Lung (tissue), 17 donors: ENCODE measurements at places on chromosomes 7 and 10.

GRCh38 chr10:44161184-44161583 lies 223.7 kb downstream of the CXCL12 start:
- no peak for DNase-seq

- DNase-seq = no peak
Measured at GRCh38 chr7:27211084-27211446, 11.2 kb upstream of the HOXA13 start.

GRCh38 chr10:72472306-72472705 lies 117.6 kb upstream of the DNAJB12 start:
- DNase-seq = no peak

DNA sequence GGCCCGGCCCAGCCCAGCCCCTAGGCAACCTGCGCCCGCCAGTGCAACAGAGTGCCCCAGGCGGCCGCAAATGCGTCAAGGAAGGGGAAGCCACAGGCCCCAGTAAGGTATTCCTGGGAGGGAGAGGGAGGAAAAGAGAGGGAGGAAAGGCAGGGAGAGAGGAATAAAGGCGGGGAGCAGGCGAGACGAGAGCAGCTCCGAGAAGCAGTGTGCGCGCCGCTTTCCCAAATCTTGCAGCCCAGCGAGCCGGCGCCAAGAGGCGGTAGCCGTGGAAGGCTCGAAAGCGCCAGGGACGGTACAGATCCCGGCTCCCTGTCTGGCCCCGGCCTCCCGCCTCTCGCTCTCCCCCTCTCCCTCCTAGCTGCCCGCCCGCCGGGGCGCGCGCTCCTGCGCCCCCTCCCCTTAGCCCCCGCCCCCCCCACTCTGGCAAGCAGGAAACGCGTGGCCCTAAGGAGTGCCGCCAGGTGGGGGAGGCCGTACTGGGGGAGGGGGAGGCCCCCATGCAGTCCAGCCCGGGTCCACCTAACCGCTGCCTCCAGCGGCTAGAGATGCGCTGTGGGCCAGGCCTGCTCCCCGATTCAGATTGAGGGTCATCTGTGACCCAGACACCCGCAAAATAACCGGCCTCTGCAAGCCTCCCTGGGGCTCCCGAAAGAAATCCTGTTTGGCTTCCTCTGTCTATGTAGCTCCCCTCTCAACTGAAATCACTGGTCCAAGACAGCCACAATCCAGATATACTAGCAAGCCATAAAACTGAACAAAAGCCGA lies 4.3 kb downstream of the HOXA10 start:
- DNase-seq = no peak

- peak; percentile 26 for DNase-seq
Measured at GRCh38 chr10:49360271-49361177, 35.4 kb downstream of the DRGX start.

DNA sequence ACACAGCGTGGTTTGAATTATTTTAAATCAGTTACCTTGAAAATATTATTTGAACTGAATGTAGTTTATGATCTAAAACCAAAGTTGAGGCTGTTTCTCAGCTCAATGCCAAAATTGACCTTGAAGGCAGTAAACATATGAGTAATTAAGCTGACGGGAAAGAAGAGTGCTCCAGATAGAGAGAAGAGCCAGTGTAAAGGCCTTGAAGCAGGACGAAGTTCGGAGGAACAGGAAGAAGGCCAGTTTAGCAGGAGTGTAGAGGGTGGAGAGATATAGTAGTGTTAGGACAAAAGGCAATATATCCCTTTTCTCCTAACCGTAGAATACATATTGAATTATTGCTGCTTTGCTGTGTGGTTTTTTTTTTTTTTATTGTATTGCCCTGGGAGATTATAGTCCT lies 63.2 kb downstream of the CYP51A1 start:
- no peak for DNase-seq

GRCh38 chr7:140501966-140502365 lies 22.7 kb upstream of the MKRN1 start:
- no peak for DNase-seq

DNA sequence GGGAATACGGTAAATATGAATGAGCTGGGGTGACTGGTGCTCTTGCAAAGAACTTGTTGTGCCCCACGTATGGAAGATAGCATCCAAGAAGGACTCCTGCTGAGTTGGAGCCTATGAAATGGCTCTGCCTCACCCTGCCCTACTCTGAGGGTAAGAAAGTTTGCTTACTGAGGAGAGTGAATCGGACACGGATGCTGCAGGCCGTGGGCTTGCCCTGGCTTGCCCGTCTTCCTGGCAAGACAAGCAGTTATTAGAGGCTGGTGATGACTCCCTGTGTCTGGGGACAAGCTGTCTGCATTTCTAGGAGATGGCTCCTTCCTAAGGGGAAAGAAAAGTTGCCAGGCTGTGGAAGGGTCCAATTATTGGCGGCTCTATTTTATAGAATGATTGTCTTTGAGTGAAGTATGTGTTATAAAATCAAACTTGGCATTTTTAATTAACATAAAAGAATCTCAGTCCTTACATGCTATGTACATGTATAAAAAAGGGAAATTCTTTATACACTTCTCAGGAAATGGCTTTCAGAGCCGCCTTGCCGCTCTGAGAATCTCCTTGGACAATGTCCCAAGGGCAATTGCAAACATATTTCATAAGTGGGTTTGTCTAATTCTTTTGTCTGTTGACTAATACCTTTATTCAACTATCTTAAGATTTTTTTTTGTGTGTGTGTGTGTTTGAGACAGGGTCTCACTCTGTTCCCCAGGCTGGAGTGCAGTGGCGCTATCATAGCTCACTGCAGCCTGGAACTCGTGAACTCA lies 64.6 kb downstream of the CYP26A1 start:
- DNase-seq = no peak

GRCh38 chr7:23664122-23664521 lies 15.9 kb upstream of the FAM221A start:
- DNase-seq = no peak

- no peak for DNase-seq
Measured at GRCh38 chr7:25727446-25727845, 424.6 kb upstream of the NFE2L3 start.

DNA sequence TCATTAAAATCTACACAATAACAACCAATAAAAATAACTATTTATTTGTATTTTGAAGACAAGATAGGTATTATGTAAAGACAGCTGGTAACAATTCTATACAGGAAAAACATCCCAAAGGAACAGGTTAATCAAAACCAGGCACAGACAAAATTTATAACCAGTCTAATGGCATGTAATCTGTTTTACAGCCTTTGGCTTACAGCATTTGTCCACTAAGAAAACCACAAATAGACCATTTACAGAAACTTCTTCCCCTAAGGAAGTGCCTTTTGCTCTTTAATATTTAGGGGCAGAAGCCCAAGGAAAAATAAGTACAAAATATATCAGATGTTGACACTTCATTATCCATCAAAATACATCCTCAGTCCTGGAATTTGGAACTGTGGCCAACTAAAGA lies 65.0 kb downstream of the SVIL start:
- DNase-seq = no peak

DNA sequence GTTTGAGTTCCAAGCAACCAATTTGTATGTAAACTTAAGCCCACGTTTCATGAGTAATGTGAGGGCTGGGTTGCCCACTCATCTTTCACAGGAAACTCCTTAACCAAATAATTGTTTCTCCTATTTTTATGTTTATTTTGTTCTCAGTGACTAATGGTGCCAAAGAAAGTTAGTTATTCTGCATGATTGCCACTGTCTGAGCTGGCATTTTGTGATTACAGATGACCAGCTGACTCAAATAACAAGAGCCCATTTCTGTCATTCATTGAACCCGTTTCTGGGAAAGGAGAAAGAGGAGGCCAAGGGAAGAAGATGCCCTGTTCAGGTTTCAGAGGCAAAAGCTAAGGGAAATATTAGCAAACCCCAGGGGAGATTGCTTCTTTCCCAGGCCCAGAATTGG lies 186.9 kb upstream of the MYO3A start:
- DNase-seq = no peak

GRCh38 chr7:42071372-42072261 lies 165.4 kb downstream of the GLI3 start:
- peak; percentile 59 for DNase-seq

DNA sequence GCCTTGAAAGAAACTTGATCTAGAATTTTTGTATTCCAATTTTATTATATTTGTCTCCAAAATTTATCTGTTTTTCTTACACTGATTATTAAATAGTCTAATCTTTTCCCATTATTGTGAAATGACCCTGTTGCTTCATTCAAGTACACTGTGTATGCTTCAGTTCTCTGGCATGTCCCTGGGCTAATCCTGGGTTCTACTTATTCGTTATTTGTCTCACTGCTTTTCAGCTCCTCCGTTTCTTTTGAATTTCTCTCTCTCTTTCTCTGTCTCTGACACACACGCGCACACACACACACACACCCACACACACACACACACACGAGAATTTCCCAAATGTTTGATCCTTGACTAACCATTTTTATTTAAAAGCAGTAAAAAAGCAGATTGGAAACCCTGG lies 768.6 kb downstream of the NRG3 start:
- no peak for DNase-seq

- DNase-seq = no peak
Measured at GRCh38 chr7:80410081-80410480, 101.8 kb downstream of the GNAT3 start.
